ENCODE measurements at places on chromosomes 1 and 21.

GRCh38 chr1:23263380-23263887, 46.1 kb upstream of the HTR1D start:
- no peak for DNase-seq

DNA sequence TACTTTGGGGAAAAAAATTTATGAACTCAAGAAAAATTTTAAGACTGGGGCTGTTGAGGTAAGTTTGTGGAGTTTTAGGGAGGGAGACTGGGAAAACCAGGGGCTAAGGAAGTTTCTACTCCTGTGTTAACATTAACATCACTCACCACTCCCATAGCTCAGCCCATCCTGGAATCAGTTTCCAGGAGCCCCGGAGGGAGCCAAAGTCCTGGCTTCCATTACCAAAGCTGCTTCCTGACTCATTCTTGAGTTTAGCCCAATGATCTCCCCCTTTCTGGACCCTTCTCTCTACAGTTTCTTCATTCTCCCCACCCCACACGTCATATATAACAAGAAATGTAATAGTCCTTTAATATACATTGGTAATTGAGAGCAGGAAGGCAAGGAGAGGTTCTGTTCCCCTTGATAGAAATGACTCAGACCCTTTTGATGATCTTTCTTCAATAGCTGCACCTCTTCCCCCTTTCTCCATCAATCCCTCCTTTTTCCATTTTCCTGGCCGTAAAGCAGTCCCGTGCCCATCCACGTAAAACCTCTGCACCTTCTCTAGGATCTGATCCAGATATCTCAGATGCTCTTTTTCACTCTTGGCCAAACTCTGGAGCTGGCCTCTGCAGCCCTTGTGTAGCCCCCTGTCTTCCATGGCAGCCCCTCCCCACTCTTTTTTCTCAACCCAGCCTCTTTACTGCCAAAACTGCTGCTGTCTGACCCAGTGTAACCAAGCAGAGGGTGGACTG, 4.6 kb upstream of the PIAS3 start:
- no peak for DNase-seq

GRCh38 chr1:237226177-237226944, 184.4 kb downstream of the RYR2 start:
- no peak for DNase-seq

GRCh38 chr21:41251961-41252642, 64.5 kb upstream of the FAM3B start:
- no peak for DNase-seq

DNA sequence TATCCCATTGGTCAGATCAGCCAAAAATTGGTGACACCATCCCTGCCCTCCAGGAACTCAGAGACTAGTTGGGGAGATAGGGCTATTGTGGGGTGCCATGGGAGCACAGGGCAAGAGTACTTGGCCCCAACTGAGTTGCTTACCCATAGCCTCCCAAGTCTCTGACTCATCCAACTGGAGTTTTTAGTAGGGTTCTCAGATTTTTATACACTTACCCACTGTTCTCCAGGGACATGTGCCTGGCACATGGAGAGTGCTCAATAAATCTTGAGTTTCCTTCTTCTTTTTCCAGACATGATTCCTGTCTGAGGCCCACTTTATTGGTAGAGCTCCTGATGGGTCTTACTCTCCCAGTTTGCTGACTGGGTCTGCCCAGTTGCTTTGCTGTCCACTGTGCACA, 56.7 kb downstream of the OVGP1 start:
- no peak for DNase-seq

- DNase-seq = no peak
These were observed 127.9 kb upstream of the ERRFI1 start for GRCh38 chr1:8153961-8154360.

- no peak for DNase-seq
These were observed 136.2 kb downstream of the SLC35F3 start for GRCh38 chr1:234040446-234041317.

DNA sequence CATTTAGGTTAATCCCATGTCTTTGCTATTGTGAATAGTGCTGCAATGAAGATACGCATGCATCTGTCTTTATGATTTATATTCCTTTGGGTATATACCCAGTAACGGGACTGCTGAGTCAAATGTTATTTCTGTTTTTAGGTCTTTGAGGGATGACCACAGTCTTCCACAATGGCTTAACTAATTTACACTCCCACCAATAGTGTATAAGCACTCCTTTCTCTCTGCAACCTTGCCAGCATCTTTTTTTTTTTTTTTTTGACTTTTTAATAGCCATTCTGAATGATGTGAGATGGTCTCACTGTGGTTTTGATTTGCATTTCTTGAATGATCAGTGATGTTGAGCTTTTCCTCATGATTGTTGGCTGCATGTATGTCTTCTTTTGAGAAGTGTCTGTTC, 33.5 kb downstream of the ASH1L start:
- no peak for DNase-seq

GRCh38 chr1:13577846-13578245, 5.8 kb upstream of the PDPN start:
- no peak for DNase-seq

DNA sequence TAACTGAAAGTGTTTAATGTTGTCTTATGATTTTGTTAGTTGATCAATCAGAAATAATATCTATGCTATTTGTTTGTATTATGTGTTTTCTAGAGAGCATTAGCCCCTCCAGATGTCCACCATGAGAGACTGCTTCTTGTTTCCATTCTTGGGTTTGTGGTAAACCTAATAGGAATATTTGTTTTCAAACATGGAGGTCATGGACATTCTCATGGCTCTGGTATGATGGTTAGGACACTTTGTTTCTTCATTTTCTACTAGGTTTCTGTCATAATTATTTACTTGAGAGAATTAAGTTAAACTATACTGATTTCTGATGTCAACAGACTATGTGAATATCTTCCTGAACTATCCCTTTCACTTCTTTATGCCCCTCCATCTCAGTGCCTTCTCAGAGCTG, 16.1 kb downstream of the SLC30A7 start:
- no peak for DNase-seq

- no peak for DNase-seq
These were observed 28.1 kb upstream of the ACBD6 start for GRCh38 chr1:180530501-180530900.

DNA sequence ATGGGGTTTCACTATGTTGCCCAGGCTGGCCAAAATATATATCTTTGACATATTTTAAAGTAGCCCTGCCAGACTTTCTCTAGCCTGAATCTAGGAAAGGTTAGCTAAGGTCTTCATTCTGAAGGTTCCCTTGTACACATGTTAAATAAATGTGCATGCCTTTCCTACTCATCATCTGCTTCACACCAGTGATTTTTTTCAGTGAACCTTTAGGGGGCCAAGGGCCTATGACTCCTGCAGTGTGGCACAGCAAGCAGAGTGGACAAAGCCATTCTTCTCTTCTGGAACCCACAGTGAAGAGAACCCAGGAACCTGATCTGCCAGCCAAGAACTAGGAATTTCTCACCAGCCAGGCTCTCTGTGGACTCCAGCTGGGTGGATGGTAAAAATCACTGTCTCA, 22.9 kb downstream of the CBR1 start:
- DNase-seq = no peak

- no peak for DNase-seq
These were observed 17.4 kb downstream of the BMP8A start for GRCh38 chr1:39508857-39509305.

DNA sequence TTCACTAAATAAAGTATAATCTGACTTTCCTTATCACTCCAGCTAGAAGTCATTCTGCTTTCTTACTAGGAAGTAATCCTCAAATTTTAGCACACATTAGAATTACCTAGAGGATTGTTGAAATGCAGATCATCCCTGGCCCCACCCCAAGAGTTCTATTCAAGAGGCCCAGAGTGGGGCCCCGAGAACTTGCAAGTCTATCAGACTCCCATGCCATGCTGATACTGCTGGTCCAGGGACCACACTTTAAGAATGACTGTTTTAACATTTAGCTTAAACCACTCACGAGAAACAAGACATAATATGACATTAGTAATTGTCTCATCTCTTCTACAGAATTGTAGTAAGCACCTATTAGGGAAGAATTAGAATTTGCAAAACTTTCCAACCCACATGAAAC, 7.7 kb upstream of the SYNJ1 start:
- peak; percentile 37 for DNase-seq

DNA sequence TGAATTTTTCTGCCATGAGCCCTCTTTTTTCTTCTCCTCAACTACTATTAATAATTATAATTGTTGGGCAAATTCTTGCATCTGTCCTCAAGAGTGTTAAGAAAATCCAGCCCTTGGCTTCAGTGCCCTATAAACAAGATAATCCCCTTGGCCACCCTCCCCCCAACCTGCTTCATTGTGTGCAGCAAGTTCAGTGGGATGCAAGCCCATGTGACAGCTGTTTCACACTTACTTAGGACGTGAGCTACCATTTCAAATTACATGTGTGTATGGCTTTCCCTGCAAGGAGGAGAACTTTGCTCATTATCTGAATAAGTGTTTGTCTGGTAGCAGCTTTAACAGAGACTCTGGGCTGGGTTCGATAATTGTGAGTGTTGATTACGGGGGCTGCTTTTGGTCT, 276.2 kb downstream of the CACNA1E start:
- no peak for DNase-seq

DNA sequence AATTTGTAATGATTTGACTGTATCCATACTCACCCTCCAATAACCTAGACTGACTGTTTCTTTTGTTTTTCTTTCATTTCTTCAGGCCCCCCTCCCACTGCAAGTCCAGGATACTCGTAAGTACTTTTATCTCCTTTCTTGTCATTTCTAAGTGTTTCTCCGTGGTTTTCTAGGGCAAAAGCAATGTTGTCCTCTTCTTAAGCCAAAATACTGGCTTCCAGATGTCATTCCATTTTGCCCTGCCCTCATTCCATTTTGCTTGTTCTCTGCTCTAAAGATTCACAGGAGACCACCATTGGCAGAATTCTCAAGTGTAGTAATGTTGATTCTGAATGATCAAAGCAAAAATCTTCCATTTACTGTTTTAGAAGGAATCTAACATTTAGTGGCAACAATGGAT, 152.8 kb upstream of the UBE2U start:
- DNase-seq = no peak

- no peak for DNase-seq
These were observed 1.5 kb upstream of the MAP1LC3C start for GRCh38 chr1:242000434-242000833.

DNA sequence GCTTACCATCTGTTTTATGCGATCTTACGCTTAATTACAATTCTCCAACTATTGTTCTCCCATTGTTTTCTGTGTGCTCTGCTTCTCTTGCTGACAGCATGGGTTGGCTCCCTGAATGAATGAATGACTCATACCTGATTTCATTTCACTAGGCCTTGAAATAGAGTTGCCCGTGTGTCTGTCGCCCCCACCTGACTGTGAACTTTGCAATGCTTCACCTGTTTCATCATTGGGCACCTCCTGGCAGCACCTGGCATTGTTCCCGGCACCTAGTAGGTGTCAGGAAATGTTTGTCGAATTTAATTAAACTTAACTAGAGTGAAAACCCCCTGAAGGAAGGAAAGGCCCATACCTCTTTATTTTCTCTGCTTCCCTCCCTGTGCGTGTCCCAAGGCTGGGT, 120.5 kb upstream of the KLHDC7A start:
- no peak for DNase-seq

DNA sequence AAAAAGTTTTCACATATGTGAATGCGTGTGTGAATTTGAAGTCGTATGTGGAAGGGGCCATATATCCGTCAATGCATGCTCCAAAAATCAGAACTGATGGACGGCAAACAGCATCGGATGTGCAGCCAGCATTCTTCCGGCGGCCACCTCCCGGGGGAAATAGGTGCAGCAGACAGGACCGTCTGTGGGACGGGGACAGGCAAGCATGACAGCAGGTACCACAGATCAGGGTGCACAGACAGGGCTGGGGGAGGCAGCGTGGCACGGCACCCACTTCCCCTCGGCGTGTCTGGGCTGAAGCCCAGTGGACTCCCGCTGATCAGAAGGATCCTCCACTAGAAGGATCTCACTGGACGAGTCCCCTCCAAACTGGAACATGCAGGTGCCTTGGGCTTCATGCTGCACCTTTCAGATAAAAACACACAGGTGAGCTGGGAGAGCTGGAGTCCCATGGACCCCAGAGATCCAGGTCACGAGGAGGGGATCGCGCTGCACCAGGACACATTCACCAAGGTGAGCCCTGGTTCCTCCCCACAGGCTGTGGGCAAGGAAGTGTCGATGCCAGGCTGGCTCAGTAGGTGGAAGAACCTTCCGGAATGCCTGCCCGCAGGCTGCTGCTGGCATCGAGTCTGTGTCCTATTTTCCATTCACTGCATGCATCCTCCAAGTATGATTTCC, 25.3 kb downstream of the PDE9A start:
- DNase-seq = no peak

- DNase-seq = no peak
These were observed 93.9 kb upstream of the CD34 start for GRCh38 chr1:208004851-208005250.

- DNase-seq = no peak
These were observed 689.2 kb downstream of the MATN1 start for GRCh38 chr1:30034105-30034626.

DNA sequence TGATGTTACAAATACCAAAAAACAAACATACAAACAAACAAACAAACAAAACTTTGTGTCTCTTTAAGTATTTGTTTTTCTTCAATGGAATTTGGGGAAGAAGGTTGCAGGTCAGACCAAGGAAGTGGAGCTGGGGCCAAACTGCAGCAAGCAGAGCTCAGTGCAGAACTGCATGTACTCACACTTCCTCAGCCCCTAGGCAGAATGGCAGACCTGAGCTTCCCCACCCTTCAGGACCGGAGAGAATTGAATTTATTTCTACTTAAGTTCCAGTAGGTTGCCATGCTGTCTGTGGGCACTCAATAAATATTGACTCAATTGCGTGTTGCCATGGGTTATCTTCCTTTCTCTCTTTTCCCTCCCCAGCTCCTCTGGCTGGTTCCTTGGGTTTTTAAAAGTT, 173.6 kb downstream of the PTGER3 start:
- no peak for DNase-seq

- DNase-seq = no peak
These were observed 810 bp downstream of the RGS5 start for GRCh38 chr1:163201906-163202305.

DNA sequence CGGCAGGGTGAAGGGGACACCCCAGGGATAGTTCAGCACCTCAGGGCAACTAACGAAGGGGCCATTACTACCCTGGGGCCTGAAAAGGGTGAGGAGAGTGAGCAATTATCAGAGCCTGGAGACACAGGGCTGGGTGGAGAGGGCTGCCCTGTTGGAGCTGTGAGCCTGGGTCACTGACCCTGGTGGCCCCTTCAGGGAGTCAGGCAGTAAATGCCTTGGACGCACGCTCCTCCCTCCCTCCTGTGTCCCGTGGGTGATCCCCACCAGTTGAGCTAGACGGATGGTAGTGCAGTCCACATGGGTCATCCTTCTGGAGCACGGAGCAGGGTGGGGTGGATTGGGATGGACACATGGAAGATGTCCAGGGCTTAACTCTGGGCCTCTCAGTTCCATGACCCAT, 305.3 kb downstream of the PTPRU start:
- DNase-seq = no peak

DNA sequence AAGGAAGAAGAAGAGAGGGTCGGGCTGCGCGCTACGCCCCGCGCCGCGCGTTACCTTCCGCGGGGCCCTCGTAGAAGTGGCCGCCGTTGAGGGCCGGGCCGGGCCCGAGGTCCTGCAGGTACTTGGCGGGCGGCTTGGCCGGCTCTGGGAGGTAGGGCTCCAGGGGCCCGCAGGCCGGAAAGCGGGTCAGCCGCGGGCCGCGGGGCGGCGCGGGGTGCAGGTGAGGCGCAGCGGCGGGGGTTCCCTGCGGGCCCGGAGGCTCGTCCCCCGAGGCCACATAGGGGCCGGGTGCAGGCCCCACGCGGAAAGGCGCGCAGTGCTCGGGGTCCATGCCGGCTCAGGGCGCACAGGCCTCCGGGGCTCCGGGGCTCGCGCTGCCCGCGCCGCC, 196 bp downstream of the ALX3 start:
- no peak for DNase-seq
